ENCODE measurements at places on chromosomes 13 and 19.

GRCh38 chr19:44346556-44346955, 9.9 kb downstream of the ZNF112 start:
- DNase-seq: no peak

GRCh38 chr19:29098863-29099481, 114.0 kb downstream of the UQCRFS1 start:
- no peak for DNase-seq

DNA sequence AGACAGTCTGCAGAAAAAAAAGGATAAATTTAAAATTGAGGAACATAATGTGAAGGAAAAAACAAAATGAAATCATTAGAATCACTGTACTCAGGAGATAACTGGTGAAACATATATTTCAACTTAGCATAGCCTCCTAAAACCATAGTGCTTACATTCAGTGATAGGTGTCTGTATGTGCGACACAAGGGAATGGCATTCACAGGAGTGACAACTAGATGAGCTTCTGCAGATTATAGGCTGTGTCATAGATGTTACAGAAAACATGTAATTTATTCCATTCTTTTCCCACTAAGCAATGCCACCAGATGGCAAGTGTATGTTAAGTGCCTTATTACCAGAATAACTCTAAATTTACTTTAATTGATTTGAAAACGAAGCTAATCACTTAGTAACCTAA, 960.0 kb upstream of the PCDH20 start:
- DNase-seq: no peak

DNA sequence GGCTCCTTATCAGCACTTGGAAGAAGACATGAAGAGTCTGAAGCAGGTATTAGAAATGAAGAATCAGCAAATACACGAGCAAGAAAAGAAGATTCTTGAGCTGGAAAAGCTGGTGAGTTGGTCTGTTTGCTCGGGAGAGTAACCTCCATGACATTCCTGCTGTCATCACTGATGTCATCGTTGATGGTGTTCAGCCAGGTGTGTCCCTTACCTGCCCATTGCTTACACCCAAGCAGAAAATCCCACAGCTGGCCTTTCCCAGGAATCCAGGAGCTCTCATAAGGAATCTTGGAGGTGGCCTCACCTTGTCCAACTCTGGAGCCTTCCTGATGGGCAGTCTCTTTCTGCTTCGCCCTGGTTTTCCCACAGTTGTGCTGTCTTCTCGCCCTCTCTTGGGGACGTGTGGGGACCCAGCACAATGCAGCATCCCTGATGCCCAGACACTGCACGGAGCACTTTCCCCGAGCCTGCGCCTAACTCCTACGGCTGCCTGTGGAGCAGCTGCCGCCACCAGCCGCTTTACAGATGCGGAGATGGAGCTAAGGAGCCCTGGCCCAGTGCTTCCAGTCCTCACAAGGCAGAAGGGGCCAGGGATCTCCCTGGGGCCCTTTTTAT, 97.0 kb downstream of the SLC7A1 start:
- no peak for DNase-seq

- DNase-seq: no peak
Observed at GRCh38 chr19:2229103-2230032, 6.8 kb downstream of the PLEKHJ1 start.

DNA sequence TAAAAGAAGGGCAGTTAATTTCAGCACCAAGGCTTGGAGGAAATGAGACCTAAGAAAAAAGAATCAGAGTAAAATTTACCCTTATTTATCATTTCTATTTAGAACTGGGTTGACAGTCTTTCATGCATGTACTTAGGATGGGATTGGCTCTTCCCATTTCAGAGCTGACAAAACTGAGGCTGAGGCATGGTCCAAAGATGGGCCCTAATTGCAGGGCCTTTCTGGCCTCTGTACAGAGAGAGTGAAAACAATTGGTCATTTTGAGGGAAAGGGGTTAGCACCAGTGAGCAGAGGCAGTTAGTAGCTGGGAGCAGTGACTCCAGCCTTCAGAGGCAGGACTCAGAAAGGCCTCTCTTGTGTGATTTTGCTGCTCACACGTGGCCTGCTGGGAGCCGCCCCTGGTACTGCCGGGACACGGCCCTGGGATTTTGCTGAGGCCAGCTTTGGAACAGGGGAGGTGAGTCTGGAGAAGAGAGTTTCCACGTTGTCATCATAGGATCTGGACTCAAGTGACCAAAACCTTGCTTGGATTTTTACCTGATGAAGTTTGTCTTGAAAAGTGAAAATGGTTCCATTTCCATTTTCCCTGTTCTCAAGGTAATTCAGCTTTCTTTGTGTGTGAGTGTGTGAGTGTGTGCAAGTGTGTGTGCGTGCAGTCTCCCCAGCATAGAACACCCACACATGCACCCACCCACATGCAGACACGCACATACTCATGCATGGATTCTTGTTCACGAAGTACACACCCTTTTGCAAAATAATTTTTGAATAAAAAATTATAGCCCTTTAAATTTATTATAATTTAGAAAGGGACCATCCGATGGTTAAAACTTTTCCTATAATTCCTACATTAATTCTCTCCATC, at the start of gene ZNF536:
ZNF536 (plus strand) TSS at position 425 of the 865 bp plus-strand sequence. CDS start 71,179 bp downstream, outside the sequence.
- DNase-seq: no peak

GRCh38 chr13:29621051-29621800, 25.7 kb upstream of the SLC7A1 start:
- DNase-seq: peak; percentile 20

DNA sequence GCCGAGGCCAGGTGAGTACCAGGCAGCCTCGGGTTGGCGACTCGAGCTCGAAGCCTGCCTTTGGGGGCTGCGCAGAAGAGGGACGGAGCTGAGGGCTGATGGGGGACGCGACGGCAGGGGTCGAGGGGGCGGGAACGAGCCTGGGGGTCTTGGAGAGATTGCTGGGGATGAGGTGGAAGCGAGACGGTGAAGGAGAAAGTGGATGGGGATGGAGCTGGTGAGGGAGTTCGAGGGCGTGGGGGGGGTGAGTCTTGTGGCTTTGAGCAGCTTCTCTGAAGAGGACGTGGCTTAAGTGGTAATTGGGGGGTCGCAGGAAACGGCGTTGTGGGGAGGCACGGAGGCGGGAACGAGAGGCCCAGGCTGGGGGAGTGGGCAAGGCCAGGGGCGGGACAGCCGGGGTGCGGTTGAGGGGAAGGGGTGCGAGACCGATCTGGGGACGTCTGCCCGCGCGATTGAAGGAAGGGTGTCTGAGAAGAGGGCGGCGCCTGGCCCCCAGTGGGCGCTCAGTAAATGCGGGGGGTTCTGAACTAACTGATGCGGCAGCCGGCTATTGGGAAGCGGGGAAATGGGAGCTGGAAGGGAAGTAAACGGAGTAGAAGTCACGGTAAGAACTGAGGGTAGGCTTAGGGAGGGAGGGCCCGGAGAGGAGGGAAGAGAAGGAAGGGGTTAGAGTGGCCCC, 426 bp downstream of the MYO9B start:
- DNase-seq: no peak

DNA sequence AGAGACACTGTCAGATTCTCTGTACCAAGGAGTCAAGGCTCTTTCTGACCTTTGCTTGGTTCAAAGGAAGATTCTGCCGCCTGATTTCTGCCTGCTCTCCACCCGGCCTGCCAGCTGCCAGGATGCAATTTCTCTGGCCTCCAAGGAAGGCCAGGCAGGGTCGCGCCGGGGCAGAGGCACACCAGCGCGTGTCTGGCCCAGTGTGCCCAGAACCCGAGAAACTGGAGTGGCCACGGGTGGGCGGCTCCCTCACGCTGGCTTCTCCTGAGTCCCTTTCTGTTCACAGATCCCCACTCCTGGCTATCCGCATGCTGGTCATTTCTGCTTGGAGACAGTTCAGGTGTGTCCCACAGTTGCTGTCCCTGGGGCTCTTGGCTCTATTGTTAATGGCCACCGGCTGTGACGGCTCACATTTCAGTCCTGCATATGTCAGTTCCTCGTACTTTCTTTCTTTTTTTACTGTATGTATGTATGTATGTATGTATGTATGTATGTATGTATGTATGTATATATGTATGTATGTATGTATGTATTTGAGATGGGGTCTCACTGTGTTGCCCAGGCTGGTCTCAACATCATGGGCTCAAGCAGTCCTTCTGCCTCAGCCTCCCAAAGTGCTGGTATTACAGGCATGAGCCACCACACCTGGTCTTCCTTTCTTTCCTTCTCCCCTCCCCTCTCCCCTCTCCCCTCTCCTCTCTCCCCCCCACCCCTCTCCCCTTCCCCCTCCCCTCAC, 16.9 kb downstream of the TMPRSS9 start:
- no peak for DNase-seq

- no peak for DNase-seq
Observed at GRCh38 chr19:33390908-33391630, 17.6 kb downstream of the CEBPG start.

- no peak for DNase-seq
Observed at GRCh38 chr13:26370553-26370952, 116.6 kb downstream of the CDK8 start.

DNA sequence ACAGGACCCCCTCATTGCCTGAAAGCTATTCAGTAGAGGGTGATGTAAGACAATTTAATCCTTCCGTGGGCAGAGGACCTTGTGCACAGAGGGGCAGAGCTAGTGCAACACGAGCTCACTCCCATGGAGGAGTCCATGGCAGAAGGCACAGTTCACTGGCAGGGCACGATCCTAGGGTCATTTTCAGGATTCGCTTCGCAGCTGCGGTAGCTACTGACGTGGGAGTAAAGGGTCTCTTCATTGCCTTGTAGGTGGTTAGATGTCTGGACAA, 207.8 kb downstream of the FOXO1 start:
- no peak for DNase-seq

- DNase-seq: peak; percentile 37
Observed at GRCh38 chr13:67043901-67044300, 186.2 kb downstream of the PCDH9 start.

DNA sequence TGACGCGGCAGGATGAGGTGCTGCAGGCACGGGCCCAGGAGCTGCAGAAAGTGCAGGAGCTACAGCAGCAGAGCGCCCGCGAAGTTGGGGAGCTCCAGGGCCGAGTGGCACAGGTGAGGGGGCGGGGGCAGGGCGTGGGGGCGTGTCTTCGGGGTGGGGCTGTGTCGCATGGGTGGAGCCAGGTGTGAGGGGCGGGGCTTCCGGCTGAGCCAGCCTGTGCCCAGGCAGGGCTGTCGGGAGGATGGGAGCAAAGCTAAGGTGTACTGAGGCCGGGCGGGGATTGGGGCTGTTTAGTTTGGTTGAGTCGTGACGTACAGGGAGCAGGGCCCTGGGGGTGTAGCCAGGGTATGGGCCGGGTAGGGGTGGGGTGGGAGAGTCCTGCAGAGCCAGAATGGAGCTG, 62.3 kb downstream of the KCNC3 start:
- no peak for DNase-seq

DNA sequence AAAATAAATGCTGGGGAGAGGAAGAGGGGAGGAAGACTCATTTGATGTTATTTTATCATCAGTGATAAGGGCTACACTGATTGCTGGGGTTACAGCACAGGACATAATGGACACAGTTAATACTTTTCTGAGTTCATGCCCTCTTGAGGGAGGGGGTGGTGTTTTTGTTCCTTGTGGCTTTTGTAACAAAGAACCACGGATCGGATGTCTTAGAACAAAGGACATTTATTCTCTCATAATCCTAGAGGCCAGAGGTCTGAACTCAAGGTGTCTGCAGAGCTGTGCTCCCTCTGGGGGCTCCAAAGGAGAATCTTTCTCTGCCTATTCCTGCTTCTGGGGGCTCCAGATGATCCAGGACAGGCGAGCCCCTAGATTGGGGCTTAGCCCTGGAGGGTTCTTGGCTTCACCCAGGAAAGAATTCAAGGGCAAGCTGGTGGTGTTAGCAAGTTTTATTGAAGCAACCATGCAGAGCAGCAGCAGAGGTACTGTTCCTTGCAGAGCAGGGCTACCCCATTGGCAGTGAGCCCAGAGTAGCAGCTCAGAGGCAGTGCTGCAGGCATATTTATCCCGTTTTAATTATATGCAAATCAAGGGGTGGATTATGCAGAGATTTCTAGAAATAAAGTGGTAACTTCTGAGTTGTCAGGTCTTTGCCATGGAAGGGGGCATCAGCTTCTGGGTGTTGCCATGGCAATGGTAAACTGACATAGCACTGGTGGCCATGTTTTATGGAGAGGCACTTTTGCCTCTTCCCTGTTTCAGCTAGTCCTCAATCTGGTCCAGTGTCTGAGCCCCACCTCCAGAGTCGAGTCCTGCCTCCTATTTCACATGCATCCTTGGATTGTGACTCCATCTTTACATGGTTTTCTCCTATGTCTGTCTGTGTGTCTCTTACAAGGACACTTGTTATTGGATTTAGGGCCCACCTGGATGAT, 18.0 kb downstream of the VAV1 start:
- no peak for DNase-seq

DNA sequence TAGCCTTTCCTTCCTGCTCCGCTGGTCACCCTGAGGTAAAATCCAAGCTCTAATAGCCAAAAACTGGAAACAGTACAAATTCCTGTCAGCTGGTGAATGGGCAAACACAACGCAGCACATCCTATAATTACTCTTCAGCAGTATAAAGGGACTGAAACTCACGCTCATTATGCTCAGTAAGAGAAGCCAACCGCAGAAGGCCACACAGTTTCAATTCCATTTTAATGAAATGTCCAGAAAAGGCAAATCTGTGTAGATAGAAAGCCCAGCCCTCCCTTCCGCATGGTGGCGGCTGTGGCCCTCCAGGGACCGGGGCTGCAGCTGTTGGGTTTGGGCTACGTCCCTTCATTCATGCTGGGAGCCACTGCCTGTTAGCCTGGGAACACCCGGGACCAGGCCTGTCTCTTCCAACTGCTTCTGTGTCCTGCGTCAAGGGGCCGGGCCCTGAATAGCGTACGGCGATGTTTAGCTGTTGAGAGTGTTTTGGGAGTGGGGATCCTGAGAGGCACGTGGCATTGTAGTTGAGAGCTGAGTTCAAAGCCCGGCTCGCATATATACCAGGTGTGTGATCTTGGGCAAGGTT, 23.5 kb downstream of the NKPD1 start:
- DNase-seq: no peak

GRCh38 chr13:29421118-29421517, 174.4 kb downstream of the SLC7A1 start:
- no peak for DNase-seq

DNA sequence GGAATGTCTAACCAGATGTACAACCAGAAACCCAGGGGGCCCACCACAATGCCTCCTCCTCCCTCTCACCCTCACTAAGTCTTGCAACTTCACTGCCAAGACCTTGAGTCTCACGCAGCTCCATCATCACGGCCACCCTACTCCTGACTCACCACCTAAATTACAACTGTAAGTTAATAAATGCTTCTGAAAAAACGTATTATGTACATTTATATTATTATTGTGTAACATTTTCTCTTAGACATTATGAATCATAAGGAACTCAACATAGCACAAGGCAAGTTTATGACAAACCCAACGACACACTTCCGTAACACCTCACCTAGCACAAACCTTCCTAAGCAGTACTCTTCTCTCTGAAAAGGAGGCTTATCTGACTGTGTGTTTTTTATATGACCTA, 20.7 kb downstream of the MIPEP start:
- peak; percentile 60 for DNase-seq

DNA sequence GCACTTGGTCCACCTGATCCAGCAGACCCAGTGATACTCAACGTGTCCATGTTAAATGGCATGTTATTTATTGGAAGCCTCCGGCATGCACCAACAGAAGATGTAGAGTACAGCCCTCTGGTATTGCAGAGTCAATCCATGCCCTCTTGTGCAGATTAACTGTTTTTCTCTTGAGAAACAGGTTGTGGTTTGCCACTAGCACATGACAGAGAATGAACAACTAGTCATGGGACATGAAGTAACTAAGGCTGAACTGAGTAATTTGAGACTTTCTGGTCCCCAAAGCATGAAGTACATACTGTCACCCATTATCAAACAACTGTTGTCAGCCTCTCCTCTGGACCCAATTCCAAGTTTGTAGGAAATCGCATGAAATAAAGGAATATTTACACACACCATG, 3.2 kb downstream of the ZNF562 start:
- no peak for DNase-seq

Data from non-pigmented ciliary epithelial cell (primary cell).